Brain (organoid and tissue), 16 donors: ENCODE measurements at places on chromosomes 11 and 22.

GRCh38 chr11:7046474-7047175 lies 26.3 kb downstream of the NLRP14 start:
- no peak for DNase-seq

GRCh38 chr11:45150301-45150700 lies 3.9 kb downstream of the PRDM11 start:
- no peak for DNase-seq

DNA sequence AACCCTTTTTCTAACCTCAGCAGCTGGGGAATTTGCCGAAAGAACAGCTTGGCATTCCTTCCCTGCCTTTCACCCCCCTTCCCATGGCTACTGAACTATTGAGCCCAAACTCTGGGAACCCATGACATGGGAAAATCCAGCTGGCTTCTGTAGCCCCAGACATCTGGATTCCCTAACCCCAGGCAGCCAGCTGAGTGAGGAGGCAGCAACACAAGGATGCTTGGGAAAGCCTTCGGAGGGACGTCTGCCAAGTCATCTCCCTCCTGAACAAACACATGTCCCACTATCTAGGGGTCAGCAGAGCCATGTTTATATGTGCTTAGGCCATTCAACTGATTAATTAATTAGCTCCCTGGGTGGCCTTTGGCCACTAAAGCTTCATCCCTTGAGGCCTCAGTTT lies 21.6 kb downstream of the LRRC55 start:
- no peak for DNase-seq

GRCh38 chr22:24153353-24153752 lies 27.9 kb upstream of the SUSD2 start:
- no peak for DNase-seq

GRCh38 chr11:77173494-77173893 lies 45.4 kb downstream of the MYO7A start:
- no peak for DNase-seq

GRCh38 chr11:126443120-126443519 lies 87.6 kb downstream of the ST3GAL4 start:
- peak; percentile 82 for DNase-seq

GRCh38 chr11:7638710-7639642 lies 34.3 kb downstream of the CYB5R2 start:
- DNase-seq: no peak

DNA sequence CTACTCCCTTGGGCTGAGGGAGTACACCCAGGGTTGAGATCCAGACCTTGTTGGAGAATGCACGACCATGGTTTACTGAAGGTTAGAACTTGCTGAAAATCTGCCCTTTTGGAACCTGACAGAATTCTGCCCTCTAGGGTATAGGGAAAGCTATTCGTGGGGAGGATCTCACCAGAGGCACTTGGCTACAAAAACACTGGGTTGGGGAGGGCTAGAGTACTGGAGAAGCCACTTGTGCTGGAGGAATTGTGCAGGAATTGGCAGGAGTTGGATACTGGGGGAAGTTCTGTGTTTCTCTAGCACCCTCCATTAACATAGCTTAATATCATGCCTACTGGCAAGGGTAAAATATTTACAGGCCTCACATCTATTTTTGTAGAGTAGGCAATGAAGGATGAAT lies 55.8 kb downstream of the PPME1 start:
- DNase-seq: no peak

DNA sequence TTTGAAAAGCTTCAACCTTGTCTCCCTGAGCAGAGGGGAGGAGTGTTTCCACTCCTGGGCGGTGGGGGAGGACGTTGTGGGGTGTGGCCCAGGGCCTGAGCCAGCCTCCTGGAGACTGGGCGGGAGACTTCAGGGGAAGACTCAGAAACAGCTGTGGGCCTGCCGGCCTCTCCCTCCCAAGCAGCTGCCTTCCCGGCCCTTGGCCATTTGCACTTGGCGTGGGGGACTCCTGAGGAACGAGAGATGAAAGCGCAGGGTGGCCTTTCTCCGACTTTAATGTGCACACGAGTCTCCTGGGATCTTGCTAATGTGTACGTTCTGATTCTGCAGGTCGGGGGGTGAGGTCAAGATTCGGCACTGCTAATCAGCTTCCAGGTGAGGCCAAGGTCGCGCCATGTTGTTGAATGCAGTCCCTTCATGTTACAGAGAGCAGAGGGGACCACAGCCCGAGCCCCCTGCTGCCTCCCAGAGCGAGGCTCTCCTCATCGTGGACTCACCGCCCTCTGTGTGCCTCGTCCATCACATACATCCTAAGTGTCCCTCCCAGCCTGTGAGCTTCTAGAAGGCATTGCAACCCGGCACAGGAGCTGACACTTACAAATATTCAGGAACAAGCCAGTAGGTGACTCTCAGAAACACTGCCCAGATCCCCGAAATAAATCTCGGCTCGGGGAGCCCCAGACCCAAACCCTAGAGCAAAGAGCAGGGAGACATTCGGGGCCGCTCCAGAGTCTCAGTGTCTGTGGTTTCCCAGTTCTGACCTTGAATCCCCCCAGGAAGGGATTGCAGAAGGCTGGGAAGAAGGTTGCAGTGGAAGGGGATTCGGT lies 7.7 kb downstream of the LIF start:
- DNase-seq: no peak
